ENCODE measurements at places on chromosomes 3 and 15.

DNA sequence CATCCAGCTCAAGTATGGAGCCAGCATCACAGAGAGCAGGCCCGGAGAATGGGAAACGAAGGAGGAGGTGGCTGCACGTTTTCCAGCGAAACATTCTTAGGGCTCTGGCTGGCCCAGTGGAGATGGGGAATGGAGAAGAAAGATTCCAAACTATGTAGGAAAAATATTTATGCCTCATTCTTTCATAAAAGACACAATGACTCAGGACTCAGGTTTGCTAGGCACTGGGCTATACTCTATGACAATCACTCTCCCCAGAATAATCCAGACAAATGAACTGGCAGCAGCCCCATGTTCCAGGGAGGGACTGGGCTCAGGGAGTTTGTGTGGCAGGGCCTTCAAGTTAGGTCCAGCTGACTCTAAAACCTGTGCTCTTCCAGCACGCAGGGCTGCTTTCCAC, 110.8 kb upstream of the RAD18 start:
- no peak for DNase-seq
- no peaks in the 10 kb centered on the region for H3K27me3 ChIP-seq
- H3K4me3 ChIP-seq: no peak overlapping the region

- peaks cover 6% of the 10 kb centered on the region for H3K4me1 ChIP-seq
- no peak overlapping the region for H3K4me3 ChIP-seq
- H3K27me3 ChIP-seq: peaks cover 2% of the 10 kb centered on the region
- no peak for DNase-seq
Measured at GRCh38 chr3:177382944-177383343, 185.7 kb upstream of the TBL1XR1 start.

DNA sequence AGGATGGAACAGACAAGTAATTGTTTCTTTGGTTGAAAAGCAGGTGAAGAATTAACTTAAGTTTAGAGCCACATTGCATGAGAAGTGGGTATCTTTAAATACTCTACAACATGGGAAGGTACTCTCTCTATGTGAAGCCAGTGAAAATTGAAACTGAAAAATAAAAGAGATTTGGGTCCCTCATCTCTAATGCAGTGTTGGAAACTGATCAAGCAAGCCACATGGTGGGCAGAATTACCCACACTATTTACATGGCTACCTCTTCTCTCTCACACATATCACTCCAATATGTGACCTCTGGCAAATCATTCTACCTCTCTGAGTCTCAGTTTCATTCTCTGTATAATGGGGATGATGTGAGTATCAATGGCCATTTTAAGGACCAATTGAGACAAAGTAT, 339.0 kb downstream of the IL5RA start:
- DNase-seq: no peak
- no peaks in the 10 kb centered on the region for H3K36me3 ChIP-seq
- no peak overlapping the region for H3K27ac ChIP-seq
- no peak overlapping the region for H3K4me3 ChIP-seq

GRCh38 chr3:184599143-184599542, 37.6 kb downstream of the EPHB3 start:
- no peak overlapping the region for H3K4me3 ChIP-seq
- H3K36me3 ChIP-seq: no peaks in the 10 kb centered on the region
- H3K4me1 ChIP-seq: peaks cover 18% of the 10 kb centered on the region
- DNase-seq: no peak

GRCh38 chr15:76058714-76059319, 968 bp upstream of the TMEM266 start:
- H3K27me3 ChIP-seq: peaks cover 33% of the 10 kb centered on the region
- H3K27ac ChIP-seq: no peak overlapping the region
- no peak for DNase-seq
- peaks cover 22% of the 10 kb centered on the region for H3K4me1 ChIP-seq

DNA sequence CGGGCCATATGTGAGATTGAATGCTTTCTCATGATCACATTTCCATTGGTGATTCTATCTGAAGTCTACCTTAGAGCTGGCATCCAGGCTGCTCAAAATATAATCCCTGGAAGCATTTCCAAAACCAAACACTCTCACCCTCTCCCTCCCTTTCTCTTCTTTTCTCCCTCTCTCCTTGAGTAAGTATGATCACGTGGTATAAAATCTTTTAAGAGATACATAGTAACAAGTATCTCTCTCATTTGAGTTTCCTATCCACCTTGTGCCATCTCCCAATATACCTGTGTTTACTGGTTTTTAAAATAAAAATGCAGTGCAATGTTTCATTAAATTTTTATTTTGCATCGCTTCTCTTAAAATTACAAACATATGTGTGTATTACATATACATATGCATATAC, 350.9 kb upstream of the KCNH8 start:
- no peak overlapping the region for H3K4me3 ChIP-seq
- H3K27ac ChIP-seq: no peak overlapping the region
- no peak for DNase-seq
- no peaks in the 10 kb centered on the region for H3K36me3 ChIP-seq
- H3K4me1 ChIP-seq: no peaks in the 10 kb centered on the region

GRCh38 chr3:78880603-78881461, 887.0 kb downstream of the ROBO1 start:
- no peak for DNase-seq
- H3K27me3 ChIP-seq: no peaks in the 10 kb centered on the region
- H3K4me3 ChIP-seq: no peak overlapping the region

GRCh38 chr15:80123034-80123433, 29.8 kb upstream of the FAH start:
- H3K27ac ChIP-seq: peak overlapping the region; percentile 29
- peaks cover 13% of the 10 kb centered on the region for H3K36me3 ChIP-seq
- peaks cover 18% of the 10 kb centered on the region for H3K4me1 ChIP-seq
- DNase-seq: no peak
- no peak overlapping the region for H3K4me3 ChIP-seq

DNA sequence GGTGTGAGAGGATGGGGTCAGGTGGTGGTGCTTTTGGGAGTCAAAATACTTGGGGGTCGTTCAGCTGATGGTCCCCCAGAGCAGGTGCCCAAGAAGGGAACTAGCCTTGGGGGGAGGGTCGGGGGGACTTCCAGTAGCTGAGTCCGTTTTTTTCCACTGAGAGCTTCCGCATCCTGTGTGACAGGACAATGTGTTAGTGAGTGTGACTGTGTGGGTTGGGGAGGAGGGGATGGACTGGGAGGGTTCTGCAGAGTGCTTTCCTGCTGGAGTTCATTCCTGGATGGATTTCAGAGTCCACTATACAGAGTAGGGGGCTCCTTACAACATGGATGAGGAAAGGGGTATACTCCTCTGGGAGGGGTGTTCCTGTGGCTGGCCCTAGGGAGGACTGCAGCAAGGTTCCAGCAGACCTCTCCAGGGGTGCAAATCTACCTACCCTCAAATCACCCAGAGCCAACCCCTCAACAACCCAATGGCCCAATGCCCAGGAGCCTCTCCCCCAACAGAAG, 601 bp upstream of the HYAL2 start:
- H3K4me1 ChIP-seq: peaks cover 47% of the 10 kb centered on the region
- H3K27ac ChIP-seq: peak overlapping the region; percentile 66
- no peak for DNase-seq
- no peak overlapping the region for H3K4me3 ChIP-seq
- no peaks in the 10 kb centered on the region for H3K36me3 ChIP-seq

DNA sequence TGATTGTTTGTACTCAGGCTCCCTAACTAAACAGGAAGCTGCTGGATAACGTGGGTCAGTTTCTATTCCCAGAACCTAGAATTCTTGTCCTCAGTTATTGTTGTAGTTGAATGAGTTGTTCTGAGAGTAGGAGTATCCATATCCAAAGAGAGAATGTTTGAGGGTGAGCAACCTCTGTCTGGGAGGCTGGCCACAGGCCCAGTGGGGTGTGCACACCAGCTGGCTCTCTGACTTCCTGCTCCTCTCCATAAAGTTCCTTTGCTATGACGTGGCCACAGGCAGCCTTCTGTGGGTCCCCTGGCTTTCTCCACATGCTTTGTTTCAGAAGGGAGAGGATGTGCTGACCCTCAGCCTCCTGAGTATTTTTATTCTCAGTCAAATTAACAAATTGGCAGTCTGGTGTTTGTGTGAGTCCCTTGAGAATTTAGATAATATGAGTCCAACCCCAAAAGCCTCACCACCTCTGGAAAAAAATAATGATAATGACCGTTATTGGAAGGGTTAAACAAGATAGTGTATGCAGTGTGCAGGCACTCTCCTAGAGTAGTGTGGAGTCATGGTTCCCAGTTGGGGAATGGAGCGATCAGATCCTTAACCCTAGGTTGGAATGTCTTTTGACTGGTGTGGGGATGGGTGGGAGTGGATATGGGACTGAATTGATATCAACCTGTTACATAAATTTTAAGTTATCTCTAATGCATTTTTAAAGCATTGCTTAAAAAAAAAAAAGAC, 47.6 kb upstream of the MED12L start:
- DNase-seq: no peak
- H3K36me3 ChIP-seq: no peaks in the 10 kb centered on the region
- no peaks in the 10 kb centered on the region for H3K27me3 ChIP-seq
- no peak overlapping the region for H3K27ac ChIP-seq

GRCh38 chr3:42690766-42691680, 5.7 kb downstream of the KLHL40 start:
- H3K4me3 ChIP-seq: no peak overlapping the region
- H3K27me3 ChIP-seq: peaks cover 2% of the 10 kb centered on the region
- H3K4me1 ChIP-seq: no peaks in the 10 kb centered on the region

DNA sequence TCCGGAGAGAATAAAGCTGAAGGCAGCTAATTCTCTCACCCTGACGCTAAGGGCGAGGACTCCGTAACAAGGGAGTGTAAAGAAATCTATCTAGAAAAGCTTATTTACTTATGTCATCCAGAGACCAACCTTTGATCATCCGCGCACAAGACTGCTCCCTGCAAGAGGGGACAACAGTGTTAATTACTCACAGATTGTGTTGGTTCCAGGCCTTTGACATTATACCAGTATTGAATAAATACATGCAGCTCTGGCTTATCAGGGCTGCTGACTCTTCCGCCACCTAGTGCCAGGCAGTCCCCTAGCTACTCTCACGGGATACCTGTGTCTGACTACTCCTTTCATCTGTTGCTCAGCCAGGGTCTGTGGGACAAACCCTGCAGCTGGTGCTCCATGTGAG, 211.7 kb downstream of the DTWD1 start:
- H3K27me3 ChIP-seq: no peaks in the 10 kb centered on the region
- H3K4me3 ChIP-seq: no peak overlapping the region
- peaks cover 11% of the 10 kb centered on the region for H3K4me1 ChIP-seq
- DNase-seq: no peak
- H3K36me3 ChIP-seq: peaks cover 14% of the 10 kb centered on the region
- no peak overlapping the region for H3K27ac ChIP-seq

All from immature natural killer cell (primary cell).